ENCODE measurements at places on chromosomes 2 and 18.

GRCh38 chr2:12419803-12420202, 296.9 kb upstream of the TRIB2 start:
- DNase-seq, result no peak

DNA sequence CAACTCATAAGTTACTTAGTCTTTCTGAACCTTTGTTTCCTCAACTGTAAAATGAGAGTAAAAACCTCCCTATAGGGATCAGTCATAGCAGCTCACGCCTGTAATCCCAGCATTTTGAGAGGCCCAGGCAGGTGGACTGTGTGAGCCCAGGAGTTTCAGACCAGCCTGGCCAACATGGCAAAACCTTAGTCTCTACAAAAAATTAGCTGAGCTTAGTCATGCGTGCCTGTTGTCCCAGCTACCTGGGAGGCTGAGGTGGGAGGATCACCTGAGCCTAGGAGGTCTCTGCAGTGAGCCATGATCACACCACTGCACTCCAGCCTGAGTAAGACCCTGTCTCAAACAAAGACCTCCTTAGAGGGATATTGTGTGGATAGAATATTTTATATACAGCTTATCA, 2.3 kb downstream of the GPR155 start:
- DNase-seq, result no peak

DNA sequence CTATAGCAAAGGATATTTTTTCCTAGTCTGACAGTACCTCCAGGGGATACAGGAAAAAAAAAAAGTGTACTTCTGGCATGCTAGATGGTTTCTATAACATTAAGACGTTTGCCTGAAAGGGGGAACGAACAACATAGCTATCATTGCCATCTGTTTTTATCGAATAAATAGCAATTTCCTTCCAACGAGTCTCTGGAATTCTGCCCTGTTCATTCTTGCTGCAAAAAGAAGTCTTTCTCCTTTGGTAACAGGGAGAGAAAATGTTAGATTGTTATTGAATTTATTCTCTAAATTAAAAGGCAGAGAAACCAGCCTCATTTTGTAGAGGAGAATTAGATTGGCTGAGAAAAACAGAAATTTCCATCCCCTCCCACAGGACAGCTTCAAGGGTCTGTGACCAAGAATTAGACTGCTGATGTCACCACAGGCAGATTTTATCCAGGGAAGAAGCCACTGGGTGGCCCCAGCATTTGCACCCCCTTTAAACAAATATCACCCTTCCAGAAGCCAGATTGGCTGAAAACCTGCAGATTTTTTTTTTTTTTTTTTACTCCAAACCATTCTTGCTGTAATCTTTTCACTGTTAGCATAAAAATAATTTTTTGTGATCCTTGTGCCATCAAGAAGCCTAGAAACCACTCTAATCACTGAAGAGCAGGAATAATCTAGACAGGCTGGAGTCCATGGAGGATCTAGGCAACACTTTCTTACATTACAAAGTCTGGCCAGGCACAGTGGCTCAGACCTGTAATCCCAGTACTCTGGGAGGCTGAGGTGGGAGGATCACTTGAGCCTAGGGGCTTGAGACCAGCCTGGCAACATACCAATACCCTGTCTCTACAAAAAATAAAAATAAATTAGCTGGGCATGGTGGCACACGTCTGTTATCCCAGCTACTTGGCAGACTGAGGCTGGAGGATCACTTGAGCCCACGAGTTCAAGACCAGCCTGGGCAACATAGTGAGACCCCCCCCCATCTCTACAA, 12.0 kb downstream of the WDFY1 start:
- no peak for DNase-seq

GRCh38 chr2:9032536-9033255, 29.2 kb upstream of the MBOAT2 start:
- no peak for DNase-seq

DNA sequence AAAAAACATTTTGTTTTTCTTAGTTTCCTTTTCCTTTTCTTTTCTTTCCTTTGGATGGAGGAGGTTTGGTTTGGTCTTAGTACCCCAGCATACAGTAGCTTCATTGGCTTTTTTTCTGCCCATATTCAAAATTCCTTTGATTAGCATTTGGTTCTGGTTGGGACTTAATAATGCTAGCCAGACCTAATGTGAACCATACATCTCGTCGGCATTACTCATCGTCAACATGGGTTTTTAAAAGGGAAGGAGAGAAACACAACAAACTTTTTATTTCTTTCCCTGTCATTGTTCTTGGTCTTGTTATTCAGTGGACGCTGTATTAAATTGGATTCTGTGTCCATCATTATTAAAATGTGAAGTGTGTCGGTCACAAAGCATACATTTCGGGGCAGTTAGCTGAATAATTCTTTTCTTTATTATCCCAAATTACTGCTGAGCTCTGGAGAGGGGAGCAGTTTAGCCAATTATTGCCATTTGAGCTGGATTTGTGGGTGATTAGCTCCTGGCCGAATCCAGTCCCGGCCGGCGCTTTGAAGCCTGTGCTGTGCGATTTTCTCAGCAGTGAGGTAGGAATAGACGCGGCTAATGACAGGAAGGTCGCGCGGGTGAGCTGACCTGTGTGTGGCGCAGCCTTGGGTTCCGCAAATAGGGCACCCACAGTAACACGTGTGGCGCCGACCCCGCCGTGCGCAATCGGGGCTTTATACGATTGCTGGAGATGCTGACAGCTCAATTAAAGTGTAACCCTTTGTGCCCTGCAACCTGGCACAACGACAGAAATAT, 303.3 kb downstream of the GBX2 start:
- no peak for DNase-seq

- no peak for DNase-seq
Measured at GRCh38 chr2:238286987-238287736, 1.2 kb downstream of the PER2 start.

GRCh38 chr2:70116936-70117552, 29.8 kb downstream of the PCBP1 start:
- DNase-seq, result no peak

DNA sequence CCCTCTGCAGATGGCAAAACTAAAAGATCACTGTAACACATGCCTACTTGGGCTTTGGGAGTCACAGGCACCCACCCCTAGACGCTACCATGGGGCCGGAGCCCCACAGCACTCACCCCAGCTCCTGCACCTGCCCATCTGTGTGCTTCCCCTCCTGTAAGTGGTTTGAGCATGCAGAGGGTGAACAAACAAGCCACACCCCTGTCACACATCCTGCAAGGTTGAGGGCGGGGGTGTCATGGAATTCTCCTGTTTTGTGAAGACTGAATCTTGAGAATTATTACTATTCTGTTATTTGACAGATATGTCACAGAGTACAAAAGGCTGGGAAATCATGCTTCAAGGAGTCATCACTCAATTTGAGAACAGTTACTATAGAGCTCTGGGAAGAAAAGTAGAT, 60.9 kb downstream of the RFTN2 start:
- DNase-seq, result no peak

DNA sequence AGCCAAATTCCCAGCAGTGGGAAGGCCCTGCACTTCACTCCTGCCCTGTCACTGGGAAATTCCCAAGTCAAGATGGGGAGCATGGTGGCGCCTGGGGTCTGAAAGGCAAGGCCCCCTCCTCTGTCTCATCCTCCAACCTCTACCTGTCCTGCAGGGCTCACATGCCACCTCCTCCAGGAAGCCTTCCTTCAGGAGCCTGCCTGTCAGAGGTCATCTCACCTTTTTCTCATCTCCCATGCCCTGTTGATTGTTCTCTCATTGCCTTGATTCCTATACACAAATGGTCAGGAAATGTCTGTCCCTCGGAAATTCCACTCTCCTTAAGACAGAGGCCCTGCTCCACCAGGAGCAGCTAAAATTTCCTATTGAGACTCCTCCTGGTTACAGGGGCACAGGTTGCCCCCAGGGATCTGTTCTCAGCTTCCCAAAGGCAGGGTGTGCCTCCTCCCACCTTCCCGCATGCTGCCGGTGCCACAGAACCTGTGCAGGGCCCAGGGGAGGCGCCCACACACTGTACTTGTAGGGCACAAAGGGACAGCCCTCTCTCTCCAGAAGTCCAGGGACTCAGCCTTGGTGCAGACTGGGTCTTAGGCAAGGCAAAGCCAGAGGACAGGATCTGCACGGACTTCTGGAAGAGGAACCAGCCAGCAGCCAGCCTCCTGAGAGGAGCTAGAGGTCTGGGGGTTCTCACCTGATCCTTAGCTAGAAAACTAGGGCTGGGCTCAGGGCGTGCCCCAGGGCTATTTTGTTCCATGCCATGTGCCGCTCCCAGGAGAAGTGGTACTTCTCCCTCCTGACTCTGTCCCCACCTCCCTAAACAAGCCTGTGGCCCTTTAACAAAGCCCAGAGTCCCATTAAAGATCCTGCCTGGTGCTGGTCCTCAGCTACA, 12.9 kb downstream of the HES6 start:
- DNase-seq, result no peak

- no peak for DNase-seq
Measured at GRCh38 chr18:67694787-67695186, 178.3 kb upstream of the DSEL start.

DNA sequence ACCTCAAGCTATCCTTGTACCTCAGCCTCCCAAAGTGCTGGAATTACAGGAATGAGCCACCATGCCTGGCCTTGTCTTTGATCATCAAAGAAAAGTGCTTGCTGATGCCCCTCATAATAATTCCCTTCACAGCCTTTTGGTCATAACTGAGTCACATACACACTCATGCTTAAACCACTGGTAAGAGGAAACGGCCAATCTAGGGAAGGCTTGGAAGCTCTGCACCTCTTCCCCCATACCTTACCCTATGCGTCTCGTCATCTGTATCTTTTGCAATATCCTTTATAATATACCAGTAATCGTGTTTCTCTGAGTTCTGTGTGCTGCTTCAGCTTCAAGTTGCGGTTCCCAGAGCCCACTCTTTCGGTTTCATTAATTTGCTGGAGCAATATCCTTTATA, 4.8 kb upstream of the RNF138 start:
- no peak for DNase-seq

DNA sequence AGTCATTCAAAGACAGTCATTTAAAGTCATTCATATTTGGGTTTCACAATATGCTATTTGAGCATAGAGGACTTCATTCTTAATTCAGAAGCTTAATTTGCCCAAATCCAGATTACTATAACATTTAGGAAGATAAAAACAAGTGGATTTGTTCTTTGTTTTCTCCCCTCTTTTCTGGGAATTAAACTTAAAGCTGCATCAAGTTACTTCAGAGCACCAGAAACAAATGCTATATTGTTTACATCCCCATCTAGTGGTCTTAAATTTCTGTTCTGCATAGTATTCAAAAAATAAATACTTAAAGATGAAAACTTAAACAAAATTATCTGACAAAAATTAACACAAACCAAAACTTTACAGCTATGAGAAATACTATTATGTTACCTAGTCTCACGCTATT, 34.7 kb upstream of the MARCHF7 start:
- peak; percentile 40 for DNase-seq

DNA sequence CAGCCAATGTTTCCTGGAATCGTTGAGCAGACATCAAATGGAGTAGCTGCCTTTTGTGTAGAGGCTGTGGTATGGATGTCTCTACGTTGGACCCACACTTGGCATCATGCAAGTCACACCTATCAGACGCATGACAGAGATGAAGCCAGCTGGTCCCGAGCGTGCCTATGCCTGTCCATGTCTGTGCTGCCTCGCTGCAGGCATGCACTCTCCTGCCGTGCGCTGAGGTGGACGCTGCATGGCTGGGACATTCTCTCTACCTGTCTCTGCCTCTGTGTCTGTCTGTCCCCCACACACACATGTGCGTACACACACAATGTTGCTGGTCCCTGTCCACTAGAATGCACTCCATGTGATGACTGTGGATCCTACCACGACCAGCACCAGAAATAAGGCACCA, 514.2 kb upstream of the MYT1L start:
- no peak for DNase-seq

- DNase-seq, result no peak
Measured at GRCh38 chr2:43541165-43541564, 54.7 kb downstream of the THADA start.

- no peak for DNase-seq
Measured at GRCh38 chr18:58143386-58143785, 99.4 kb downstream of the NEDD4L start.

GRCh38 chr2:221370076-221370856, 201.8 kb downstream of the EPHA4 start:
- no peak for DNase-seq

- no peak for DNase-seq
Measured at GRCh38 chr2:8322634-8323033, 359.2 kb upstream of the ID2 start.

DNA sequence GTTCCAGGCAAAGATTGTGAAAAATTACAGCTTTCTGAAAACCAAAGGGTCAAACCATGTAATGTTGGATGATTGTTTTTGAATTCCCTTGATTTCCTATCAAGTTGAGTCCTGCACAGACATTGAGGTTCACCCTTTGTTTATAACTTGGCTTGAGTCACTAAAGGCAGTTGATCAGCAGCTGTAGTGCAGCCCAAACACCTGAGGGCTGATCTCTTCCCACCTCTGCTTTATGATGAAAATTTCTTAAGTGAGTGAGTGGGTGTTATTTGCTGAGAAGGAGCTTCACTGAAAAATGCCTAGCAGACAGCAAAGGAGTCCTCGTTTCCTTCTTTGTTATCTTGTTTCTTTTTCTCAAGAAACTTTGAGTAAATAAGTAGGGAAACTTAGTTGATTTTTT, 31.9 kb upstream of the BMPR2 start:
- DNase-seq, result no peak

DNA sequence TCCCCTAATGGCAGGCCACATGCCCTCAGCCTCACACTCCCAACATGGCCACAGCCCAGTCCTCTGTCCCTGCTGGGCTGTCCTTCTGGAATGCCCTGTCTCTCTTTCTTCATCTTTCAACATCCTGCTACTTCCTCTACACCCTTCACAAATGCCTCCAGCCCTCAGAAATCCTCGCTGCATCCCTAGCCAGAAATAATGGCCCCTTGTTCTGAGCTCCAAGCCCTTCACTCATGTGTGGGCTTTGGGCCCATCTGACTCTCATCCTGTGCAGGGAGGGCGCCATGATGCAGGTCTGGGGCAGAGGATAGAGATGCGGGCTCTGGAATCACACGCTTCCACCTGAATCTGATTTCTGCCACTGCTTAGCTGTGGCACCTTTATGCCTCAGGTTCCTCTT, 181.9 kb downstream of the TNS1 start:
- DNase-seq, result no peak
